ENCODE measurements at places on chromosomes 11 and 22.

- DNase-seq: no peak
These were observed 9.0 kb downstream of the MAPK8IP2 start for GRCh38 chr22:50609599-50609998.

DNA sequence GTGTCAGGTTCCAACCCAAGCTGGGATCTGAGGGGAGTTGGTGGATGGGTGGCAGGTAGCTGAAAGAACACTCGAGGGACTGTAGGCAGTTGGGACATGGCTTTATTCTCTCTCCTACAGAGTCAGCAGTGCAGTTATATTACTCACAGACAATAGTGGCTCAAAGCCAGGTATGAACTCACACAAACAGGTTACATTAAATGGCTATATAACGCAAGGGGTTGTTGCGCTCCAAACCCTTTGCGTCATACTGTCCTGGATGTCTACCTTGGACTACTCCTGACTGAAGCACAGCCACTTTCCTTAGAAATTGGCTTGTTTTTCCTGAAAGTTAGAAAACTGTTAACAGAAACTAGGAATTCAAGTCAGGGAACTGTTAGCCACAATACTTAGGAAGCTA is 66.4 kb upstream of the OR4B1 start:
- DNase-seq: no peak

DNA sequence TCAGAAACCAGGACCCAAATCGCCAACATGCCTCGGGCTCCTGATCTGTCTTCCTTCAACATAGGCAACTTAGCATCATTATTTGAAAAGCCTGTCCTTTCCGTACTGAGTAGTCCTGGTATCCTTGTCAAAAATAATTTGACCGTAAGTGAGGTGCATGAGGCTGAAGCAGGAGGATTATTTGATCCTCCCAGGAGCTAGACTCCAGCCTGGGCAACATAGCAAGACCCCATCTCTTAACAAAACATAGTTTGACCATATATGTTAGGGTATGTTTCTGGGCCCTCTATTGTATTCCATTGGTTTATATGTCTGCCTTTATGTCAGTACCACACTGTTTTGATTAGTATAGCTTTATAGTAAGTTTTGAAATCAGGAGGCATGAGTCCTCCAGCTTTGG is 112.5 kb downstream of the MICAL3 start:
- DNase-seq: no peak

DNA sequence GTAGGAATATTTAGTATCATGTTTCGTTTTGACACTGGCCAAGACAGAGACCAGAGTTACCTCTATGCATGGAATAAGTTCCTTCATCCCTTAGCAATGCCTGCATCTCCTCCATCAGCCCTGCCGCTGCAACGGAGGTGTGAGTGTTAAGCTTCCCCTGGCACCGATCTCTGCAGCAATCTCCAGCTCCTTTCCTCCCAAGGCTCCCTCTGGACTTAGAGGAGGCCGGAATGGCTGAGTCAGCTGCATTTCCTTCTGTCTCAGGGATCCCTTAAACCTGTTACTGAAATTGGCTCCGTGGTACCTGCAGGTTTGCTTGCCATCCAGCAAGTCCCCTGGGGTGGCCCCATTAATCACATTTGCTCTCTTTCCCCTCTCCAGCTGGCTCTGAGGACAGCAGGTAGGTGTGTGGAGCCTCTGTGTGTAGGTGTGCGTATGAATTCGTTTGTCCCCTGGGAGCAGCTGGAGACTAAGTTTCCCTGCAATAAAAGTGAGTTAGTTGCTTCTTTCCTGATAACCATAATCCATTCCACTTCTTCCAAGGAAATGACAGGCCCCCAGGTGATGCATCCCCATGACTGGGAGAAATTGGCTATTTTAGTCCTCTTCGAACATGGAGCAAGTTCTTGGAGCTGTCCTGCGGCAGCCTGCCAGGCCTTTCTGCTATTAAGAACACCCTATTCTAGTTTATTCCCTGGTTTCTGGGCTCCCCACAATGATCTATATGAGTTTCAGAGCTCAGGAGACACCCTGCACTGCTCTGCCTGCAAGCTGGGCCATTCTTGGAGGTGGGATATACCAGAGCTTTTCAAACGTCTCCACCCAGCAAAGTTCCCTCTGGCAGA is 457.2 kb upstream of the CADM1 start:
- DNase-seq: no peak

DNA sequence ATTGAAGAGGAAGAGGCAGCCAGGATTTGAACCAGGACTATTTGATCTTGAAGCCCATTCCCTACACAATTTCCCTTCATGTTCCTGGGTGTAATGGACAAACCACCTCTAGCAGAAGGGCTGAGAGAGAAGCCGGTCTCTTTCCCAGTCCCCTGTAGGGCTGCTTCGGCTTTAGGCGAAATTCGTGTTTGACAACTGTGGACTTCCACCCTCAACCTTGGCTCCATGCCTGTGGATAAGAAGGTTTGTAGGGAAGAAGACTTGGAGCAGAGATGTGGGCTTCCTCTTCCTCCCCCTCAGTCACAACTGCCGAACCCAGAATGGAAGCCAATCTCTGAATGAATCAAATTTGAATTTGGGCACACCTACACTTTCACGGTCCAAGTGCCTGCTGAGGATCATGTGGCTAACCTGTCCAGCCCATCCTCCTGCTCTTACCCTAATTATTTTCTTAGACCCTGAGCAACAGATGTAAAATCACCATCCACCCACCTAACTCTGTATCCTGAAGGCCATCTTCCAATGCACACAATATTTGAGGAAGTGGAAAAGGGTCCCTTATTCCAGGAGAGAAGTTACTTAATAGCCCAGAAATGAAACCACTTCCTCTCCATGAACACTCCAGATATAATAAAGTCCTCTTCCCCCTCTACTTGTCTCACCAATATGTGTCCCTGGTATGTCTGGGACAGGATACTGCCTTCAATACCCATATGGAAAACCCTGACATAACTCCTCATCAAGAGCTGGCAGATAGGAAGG is 10.1 kb upstream of the SCN2B start:
- no peak for DNase-seq

Measured in stimulated activated CD8-positive, alpha-beta memory T cell treated with anti-CD3 and anti-CD28 coated beads, Interleukin-4, amount 100 ng/mL, for 1 hour (primary cell).